ENCODE measurements at places on chromosomes 2 and 18.

DNA sequence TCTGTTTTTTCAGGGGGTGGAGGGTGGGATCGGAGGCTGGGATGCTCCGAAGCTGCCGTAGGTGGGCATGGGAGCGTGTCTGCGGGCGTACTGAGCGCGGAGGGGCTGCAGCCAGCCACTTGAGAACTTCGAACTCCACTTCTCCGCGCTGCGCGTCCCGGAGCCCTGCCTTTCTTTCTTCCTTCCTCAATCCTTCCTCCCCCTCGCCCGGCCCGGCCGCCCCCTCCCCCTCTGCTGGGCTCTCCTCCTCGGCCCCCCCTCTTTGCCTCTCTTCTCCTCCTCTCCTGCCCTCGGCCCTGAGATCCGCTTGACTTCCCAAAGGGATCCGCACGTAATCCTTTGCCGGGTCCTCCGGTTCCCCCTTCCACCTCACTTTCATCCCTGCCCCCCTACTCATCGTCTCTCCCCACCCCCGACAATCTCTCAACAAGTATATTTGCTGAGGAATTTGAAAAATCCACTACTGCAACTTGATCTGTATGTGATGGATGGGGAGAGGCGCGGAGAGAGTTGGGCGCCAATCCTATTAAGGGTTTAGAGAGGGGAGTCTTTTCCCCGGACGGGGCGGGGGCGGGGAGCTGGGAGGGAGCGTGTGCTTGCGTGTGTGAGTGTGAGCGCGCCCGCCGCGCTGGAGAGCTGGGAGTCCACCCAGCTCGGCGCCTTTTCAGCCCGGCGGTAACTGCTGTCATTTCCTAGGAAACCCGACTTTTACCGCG lies 1.1 kb downstream of the GLI2 start:
- DNase-seq: peak; percentile 72

- no peak for DNase-seq
These were observed 42.9 kb downstream of the CABYR start for GRCh38 chr18:24181806-24182205.

GRCh38 chr2:70340761-70341476 lies 39.1 kb upstream of the FAM136A start:
- peak; percentile 88 for DNase-seq

DNA sequence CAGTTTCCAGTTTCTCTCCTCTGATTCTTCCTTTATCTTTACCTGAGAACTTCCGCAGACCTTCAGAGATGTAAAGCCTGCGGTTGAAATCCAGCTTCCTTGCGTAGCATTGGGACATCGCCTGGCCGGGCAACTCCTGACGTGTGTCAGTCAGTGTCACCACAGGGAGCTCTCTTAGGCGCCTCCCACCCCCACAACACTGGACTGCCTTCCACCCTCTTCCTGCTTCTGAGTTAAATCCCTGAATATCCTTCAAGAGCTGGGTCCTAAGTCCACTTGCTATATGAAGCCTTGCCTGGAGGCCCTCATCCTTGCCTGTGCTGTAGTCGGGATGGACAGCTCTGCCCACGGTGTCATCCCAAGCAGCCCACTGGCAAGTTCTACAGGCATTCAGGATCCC lies 179.4 kb downstream of the SEPTIN10 start:
- DNase-seq: no peak

DNA sequence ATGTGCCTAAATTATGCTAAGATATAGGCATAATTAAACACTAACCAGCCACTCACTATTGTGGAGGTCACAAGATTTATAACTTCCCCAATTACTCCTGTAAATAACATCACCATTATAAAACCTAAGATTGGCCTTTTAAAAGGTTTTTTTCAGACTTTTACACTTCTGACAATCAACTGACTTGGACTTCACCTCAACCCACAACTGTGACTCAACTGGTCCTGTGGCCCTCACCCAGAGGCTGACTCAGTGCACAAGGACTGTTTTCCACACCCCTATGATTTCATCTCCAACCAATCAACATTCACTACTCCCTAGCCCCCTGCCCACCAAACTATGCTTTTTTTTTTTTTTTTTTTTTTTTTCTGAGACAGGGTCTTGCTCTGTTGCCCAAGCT lies 11.6 kb downstream of the TTR start:
- DNase-seq: no peak

DNA sequence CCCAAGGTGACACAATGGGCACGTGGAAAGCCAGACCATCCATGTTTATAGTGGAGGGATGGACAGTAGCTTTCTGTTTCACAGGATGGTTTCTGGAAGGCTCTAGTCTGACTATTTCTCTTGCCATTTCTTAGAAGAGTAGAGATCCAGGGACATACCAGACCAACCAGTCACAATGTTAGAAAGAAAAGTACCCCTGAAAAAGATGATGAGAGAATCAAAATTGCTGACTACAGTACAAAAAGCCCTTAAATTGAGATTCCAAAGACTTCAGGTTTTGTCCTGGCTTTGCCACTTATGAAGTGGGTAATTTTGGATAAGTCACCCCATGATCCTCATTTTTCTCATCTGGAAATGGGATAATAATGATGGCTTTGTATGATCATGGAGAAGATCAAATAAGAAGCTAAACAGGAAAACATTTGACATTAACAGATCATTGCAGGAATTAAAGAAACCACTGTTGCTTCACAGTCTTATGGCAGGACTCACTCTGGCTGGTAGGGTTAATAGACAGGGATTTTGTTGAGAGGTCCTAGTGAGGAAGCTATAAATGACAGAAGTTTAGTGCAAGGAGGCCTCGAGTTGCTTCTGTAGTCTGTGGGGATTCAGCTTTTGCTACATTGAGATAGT lies 386.0 kb downstream of the IRS1 start:
- no peak for DNase-seq

GRCh38 chr2:142673836-142674235 lies 203.6 kb upstream of the KYNU start:
- DNase-seq: no peak

- DNase-seq: no peak
These were observed 22.9 kb downstream of the SLC66A2 start for GRCh38 chr18:79928563-79928960.

GRCh38 chr2:228987441-228988155 lies 283.5 kb downstream of the PID1 start:
- no peak for DNase-seq

DNA sequence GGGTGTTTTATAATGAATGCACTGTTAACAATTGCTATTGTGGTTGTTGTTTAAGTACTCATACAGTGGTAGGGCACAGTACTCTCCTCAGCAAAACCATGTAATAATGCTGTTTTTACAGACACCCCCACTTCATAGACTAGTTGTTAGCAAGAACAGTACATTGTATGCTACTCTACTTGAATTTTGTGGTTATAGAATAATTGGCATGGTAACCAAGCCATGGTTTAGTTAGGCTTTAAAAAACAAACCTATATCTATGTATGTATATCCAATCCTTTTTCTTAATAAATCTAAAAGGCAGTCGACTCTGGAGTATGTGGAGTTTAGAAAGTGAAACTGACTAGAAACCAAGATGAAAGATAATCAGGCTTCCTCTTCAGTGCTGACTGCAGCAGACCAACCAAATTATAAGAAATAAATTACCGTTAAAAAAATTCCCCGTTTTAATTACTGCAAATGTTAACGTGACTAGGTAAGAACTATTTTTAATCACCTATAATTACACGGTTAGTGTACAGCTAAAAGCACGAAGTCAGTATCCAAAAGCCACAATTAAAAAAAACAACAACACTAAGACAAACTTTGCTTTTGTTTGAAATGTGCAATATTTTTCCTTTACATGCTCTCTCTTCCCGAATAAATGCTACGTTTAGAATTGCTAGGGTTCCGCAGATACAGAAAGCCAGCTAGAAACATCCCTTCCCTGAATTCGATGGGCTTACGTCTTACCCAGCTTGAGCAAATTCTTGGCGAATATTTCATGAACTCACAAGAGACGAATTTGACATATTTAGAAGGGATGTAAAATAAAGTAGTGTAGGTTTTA lies 113.3 kb upstream of the SERTAD2 start:
- no peak for DNase-seq

GRCh38 chr2:207471261-207471660 lies 58.5 kb upstream of the CREB1 start:
- no peak for DNase-seq

DNA sequence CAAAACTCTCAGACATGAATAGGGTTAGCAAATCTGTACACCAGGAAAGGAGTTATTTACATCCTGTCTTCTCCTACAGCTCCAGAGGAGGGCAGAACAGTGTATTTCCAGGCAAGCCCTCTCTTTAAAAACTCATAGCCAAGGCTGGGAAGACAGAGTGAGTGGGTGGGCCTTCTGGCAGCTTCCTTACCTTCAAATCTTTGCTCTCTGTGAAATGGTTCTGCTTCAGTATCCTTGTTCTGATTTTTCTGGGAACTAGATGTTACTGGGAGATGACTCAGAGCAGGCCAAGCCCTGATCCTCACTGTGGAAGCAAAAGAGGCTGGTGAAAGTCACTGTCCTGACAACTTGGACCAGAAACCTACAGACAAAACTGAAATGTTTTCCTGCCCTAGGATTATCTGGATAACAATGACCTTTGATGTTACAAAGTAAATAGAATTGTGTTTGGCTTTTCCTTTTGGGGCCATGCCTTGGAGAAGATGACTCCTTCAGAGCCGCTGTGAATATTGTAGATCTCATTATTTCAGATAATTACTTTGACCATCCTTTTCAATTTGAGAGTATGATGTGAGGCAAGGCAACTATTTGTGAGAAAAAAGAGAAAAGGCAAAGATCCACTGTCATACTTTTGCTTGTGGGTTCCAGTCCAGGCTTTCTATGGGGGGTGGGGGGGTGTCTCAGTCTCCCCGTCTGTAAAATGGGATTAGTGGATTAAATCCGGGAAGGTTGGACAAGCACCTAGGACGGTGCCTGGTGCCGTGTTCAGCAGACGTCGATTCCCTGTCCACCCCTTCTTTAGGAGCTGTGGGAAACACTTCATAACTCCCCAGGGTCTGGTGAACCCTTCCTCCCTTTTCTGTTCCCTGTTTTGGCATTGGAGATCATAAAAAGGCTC lies 644 bp upstream of the QPCT start:
- DNase-seq: peak; percentile 47

GRCh38 chr2:11680901-11681721 lies 11.1 kb upstream of the NTSR2 start:
- no peak for DNase-seq

DNA sequence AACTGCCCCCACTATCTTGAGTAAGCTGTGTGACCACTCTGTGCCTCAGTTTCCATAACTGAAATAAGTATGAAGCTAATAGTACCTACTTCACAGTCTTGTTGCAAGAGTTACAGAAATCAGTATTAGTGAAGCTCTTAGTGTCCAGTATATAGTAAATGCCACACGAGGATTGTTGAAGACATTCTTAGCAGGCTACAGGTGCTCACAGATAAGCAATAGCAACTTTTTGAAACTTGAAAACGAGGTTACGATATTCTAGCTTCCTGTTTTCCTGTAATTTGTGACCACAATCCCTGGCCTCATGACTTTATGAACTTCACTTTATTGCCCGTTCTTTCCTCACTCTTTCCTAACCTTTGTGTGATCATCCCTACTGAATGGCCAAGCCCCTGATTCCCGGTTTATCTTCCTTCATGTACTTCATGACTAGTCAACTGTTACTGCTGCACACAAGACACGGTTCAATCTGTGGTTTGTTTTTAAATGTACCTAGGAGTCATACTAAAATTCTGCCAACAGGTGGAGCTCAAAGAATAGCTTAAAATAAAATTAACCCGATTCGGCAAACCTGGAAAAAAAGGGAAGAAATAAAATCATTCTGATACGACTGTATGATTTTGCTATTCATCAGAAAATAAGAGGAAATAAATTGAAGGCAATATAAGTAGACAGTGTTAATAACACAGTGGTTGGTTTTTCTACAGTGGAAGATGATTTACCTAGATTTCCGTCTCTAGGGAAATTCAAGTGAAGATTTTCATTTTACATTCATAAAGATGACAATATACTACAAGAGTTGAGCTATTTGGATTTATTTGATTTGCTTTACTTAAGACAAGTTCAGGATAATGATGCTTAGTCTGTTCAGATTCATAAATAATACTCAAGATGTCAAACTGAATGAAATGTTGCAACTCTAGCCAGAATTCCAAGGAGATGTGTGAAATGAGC lies 38.1 kb upstream of the STAT1 start:
- peak; percentile 28 for DNase-seq

- no peak for DNase-seq
These were observed 109.4 kb downstream of the GATA6 start for GRCh38 chr18:22278798-22279197.

DNA sequence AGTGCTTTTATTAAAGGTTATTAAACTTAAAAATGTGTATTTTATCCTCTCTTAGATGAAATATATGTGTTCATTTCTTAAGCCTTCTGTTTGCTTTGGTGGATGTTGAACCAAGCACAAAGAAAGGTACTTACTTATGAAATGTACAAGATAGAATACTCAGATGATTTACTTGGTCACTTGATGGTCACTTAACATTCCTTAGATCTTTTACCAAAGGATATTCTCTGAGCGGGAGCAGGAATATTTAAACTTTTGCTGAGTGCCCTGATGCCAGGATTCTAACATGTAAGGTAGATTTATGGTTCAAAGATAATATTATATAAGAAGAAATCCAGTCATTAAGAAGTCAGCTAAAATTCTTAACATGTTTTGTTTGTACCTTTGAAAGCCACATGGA lies 193.5 kb upstream of the ZEB2 start:
- DNase-seq: no peak

- no peak for DNase-seq
These were observed 166.7 kb downstream of the MCFD2 start for GRCh38 chr2:46748735-46749531.

DNA sequence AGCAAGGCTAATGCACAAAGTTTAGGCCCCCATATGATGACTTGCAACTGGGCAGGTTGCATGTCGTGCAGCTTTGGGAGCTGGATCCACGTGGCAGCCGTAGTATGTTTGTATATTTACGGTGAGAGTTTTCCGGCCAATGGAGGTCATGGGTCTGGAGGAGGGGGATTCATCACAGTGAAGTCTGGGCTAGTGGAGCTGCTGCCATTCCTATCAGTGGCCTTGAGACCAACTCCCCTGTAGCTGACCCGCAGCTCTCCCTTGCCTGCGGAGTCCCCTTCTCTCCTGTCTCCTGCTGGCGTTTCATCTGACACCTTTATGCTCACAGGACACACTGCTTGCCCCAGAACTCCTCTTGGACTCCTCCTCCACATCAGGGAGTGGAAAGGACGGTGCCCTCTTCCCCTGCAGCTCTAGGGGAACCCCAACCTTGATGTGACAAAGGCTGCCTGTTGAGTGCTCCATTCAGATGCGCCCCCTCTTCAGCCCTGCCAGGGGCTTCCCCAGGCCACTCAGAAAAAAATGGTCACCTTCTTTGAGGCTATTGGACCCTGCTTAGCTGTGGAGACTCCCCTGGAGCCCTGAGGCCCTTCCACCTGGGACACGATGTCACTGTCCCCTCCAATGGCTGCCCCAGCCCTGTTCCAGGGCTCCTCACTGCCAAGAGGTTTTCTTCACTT lies 121.7 kb downstream of the PXDN start:
- DNase-seq: no peak

- DNase-seq: no peak
These were observed 81.2 kb upstream of the MAPRE2 start for GRCh38 chr18:34959989-34960388.

DNA sequence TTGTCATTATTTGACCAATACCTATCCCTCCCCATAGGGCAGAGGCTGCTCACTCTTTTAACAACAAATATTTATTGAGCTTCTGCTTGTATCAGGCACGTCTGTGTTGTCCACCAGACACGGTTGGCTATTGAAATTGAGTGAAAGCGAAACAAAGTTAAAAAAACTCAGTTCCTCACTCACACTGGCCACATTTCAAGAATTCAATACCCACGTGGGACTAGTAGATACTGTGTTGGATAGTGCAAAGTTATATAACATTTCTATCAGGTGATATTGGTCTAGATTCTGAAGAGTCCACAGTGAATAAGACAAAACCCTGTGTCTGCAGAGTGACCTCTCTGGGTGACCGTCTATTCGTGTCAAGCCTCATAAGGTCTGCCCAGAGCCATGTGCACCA lies 43.9 kb upstream of the GALR1 start:
- no peak for DNase-seq

All from iPS-NIHi11 (cell line).